ENCODE measurements at places on chromosomes 3 and 15.

- no peak for DNase-seq
Observed at GRCh38 chr3:45807681-45808540, 11.6 kb upstream of the SLC6A20 start.

DNA sequence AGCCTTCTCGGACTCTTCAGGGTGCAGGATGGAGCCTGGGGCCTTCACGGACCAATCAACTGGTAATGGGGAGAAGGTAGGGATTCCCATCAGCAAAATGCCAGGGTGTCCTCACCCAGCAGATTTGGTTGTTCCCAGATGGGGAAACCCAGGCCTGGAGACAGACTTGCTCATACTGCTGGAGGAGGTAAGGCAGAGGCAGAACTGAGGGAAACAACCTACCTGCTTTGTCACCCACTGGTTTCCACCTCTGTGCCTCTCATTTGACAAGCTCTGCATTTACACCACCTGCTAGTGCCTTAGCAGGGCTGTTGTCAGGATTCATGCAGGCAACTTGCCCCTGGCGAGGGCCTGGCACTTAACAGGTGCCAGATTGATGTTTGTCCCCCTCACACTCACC is 15.9 kb downstream of the RHCG start:
- DNase-seq, result no peak

- DNase-seq, result no peak
Observed at GRCh38 chr3:10006048-10006761, 19.6 kb upstream of the EMC3 start.

- DNase-seq, result no peak
Observed at GRCh38 chr3:176964661-176965060, 232.6 kb downstream of the TBL1XR1 start.

DNA sequence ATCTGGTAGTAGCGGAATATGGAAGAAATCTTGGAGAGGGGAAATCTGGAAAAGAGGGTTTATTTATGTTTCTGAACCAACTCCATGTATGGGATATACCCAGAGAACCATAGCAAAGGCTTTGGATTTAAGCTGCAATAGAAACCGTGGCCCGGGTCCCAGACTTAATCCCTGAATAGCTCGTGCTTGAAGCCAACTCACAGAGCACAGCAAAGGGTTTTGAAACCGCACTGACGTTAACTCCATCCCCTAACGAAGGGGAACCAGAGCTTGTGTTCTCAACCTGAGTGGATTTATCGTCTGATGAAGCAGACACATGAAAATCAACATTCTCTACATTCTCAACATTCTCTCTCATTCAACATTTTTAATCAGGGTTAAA is 154.6 kb downstream of the APBA2 start:
- DNase-seq, result no peak

GRCh38 chr3:69426291-69426966 is 40.5 kb upstream of the FRMD4B start:
- DNase-seq, result no peak

- no peak for DNase-seq
Observed at GRCh38 chr3:184234224-184234623, 4.8 kb downstream of the VWA5B2 start.

DNA sequence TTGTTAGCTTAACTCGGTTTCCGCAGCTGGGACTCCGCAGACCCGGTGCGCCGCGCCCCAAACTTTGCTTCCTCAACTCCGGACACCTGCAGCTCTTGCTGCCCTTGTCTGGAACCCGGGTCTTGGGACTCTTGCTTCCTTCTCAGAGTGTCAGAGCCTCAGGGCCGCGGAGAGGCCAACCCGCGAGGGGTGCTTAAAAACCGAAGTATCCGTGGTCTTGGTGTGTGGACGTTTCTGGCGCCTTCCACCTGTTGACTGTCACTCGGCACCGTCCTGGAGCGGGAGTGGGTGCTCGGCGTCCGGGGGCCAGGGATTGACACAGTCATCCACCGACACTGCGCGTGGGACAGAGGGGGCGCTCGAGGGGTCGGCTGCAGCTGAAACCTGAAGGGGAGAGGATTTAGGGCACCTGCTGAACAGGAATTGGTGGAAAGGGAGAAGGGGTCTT is 386 bp downstream of the SQOR start:
- DNase-seq, result no peak

DNA sequence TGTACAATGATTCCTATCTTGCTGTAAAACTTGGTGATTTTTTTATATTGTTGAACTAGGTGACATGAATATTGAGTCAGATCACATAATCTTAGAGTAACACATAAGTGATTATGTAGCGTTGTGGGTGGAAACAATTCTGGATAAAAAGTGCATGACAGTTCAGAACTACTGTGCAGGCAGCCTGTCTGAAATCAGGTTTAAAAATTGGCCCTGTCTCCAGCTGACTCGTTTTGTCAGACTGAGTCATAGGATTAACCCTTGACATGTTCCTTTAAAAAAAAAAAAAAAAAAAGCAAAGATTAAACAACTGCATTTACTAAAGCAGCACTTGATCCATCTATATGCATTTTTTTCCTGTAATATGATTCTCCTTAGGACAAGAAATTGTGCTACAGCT is 160.0 kb upstream of the CGNL1 start:
- DNase-seq, result no peak

DNA sequence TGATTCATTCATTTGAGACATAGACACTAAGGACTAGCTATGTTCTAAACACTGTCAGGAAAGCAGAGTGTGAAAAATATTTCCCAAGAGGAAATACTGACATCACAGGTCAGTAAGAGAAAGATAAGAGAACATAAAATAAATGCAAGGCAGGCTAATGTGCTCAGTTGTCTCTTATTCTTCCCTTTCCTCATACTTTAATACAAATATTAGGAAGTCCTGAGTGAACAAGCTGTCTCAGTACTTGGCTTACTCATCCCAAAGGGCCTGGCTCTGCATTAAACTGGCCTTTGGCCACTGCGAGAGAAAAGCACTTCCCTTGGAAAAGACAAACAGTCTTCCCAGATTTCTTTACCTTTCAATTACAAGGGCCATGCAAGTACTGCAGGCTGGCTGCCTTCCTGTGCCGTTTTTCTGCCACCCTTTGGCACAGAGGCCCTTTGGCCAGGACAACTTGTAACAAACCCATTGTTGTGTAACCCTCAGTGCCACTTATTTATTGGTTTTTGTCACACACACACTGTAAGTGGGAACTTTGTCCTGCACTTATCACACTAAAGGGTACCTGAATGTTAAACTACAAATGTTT is 31.7 kb downstream of the EDC3 start:
- no peak for DNase-seq

- DNase-seq, result no peak
Observed at GRCh38 chr3:30473374-30474051, 132.9 kb upstream of the TGFBR2 start.

- DNase-seq, result no peak
Observed at GRCh38 chr15:84111575-84111974, 124.0 kb upstream of the GOLGA6L4 start.

DNA sequence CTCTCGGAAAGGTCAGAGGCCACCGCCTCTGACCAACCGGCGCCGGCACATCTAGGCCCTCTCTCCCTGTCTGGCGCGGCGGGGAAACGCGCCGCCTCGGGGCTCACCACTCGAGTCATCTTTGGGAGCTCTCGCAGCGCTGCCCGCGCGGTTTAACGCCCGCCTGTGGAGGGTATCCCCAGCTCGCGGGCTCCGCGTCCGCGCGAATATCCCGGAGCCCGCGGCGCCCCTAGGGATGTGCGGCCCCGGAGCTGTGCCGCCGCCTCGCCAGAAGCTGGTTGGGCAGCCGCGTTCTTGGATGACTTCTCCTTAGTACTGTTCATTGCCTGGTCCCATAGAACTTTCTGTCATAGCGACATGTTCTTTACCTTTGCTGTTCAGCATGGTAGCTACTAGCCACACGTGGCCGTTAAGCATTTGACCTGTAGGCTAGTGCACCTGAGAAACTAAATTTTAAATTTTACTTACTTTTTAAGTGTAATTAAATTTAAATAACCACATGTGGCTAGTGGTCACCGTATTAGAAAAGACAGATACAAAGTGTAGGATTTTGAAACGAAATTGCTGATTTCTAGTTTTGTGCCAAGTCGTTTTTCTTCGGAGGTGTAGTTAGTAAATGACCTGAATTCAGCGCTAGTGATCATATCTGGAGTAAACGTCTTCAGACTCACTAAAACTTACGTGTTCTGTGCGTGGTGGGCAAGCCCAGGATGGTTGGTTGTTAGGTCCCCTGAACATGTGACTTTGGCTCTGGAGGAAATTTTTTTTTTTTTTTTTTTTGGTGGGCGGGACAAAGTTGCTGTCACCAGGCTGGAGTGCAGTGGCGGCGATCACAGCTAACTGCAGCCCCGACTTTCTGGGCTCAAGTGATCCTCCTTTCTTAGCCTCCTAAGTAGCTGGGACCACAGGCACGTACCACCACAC is 835 bp downstream of the ARIH2 start:
- DNase-seq, result no peak

DNA sequence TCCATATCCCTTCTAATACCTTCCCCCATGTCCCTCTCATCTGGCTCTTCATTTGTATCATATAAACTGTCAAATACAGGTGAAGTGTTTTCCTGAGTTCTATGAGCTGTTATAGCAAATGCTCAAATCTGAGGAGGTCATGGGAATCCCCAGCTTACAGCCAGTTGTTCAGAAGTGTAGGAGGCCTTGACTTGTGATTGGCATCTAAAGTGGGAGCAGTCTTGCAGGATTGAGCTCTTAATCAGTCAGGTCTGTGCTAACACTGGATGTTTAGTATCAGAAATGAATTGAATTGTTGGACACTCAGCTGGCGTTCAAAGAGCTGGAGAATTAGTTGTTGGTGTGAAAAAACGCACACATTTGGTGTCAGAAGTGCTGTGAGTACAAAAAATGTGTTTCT is 65.0 kb downstream of the IFT57 start:
- DNase-seq, result no peak

- DNase-seq, result no peak
Observed at GRCh38 chr15:97680606-97681220, 279.8 kb upstream of the ARRDC4 start.

DNA sequence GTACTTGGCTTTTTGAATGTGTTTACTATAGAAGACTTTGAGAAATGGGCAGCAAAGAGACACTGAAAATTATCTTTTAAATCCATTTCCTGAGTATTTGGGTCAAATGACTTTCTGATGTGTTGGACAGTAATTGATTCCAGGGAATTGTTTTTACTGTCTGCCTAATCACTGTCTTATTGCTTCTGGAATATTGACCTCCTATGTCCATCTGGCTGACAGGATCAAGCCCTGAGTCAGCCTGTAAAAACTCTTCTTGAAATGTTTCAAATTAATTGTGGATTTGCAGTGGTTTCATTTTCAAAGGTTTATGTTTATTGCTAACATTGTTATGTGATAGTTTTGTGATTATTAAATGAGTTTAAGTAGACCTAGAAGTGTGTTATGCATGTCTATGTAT is 50.6 kb upstream of the MLF1 start:
- DNase-seq, result no peak

GRCh38 chr15:52960283-52960682 is 170.1 kb upstream of the ONECUT1 start:
- DNase-seq, result no peak

GRCh38 chr3:104642827-104643226 is 723.9 kb upstream of the ALCAM start:
- DNase-seq, result no peak

GRCh38 chr15:99102332-99103235 is 2.3 kb upstream of the SYNM start:
- DNase-seq, result no peak

- DNase-seq, result no peak
Observed at GRCh38 chr3:66255865-66256264, 35.1 kb downstream of the SLC25A26 start.

DNA sequence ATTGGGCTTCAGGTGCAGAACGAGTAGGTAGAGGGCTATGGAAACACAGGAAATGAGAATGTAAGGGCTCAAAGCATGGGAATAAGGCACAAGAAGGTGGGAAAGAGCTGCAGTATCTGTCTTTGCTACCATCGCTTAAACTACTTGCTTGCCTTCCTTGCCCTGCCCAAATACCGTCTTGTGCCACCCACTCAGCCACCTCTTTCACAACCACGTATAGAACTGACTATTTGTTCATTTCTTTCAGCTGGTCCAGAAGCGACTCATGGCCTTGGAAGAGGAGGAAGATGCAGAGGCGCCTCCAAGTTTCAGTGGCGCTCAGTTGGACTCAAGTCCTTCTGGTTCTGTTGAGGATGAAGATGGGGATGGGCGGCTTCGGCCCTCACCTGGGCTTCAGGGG is 11.8 kb downstream of the LPCAT4 start:
- DNase-seq, result no peak

DNA sequence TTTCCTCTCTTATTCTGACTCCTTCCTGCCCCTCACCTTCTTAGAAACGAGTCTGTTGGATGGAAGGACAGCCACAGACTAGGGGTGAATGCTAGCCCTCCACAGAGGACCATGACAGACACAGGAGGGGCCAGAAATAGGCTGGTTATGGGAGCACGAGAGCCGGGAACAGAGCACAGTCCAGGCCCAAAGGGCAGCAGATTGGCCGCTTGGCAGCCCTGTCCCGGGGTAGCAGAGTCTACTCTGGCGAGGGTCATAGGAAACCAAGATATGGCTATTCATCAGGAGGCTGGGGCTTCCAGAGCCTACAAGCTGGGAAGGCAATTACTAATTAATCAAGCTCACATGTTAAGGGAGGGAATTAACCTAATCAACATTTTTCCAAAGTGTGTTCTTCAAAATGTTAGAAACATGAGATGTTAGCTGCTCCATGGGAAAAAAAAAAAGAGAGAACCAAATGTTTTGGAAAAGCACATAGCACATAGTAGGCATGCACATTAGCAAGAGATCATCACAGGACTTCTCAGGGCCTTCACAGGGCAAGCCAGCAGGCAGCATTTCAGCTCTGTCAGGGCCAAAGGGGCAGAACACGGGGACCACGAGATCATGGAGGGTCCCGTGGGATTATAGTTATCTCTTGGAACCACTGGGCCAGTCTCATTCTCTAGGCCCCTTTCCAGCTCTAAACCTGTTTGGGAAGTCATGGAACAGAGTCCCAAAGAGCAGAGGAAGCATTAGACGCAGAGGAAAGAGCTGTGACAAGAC is 13.3 kb downstream of the SEMA3G start:
- no peak for DNase-seq

GRCh38 chr3:58025837-58026569 is 17.8 kb downstream of the FLNB start:
- no peak for DNase-seq

- DNase-seq, result no peak
Observed at GRCh38 chr15:86570738-86571137, 491.1 kb downstream of the AGBL1 start.

DNA sequence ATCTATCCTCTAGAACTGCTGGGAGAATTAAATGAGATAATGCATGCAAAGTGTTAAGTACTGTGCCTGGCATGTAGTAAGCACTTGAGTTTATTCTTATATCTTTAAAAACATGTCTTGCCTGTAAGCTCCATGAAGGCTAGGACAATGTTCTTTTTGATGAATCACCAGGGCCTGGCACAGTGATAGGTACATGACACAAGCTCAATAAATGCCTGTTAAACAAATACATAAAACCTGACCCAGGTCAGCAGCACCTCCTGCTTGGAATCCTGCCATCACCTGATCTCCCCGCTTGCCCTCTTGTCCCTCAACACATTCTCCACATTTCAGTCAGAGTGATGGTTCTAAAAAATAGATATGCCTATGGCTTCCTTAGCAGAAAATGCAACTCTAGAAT is 186.8 kb downstream of the CHST2 start:
- no peak for DNase-seq

- no peak for DNase-seq
Observed at GRCh38 chr15:58520464-58520863, 88.7 kb downstream of the LIPC start.

Measured in activated naive CD4-positive, alpha-beta T cell (primary cell).